Activated CD4-positive, alpha-beta T cell treated with anti-CD3 and anti-CD28 coated beads, Interleukin-2, amount 10 ng/mL, durations not matched to agents 7 days and 5 days (primary cell): ENCODE measurements at places on chromosomes 2 and 18. TPM values are rescaled to one million over a fixed set of nuclear protein-coding genes. Genes with fewer than 3 reads are reported as not detected.

The M1AP gene
- total RNA-seq, result not detected

The PIEZO2 gene
- not detected for total RNA-seq

DNA sequence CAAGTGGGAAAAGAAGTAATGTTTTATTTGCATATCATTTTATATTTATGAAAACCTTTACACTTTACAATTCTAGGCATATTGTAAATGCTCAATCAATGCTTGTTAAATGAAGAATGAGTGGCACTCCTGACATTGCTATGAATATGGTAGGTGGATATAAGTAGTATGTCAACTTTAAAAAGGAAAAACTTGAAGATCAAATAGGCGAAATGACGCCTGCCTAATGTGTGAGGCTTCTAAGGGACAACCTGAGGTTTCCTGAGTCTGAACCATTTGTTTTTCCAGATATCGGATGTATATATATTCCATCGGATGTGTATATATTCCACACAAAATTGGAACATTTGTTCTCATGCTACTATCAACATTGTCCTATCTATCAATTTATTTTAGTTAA lies 1.4 kb downstream of the STAT4 start:
- no peak for DNase-seq
- peaks cover 58% of the 10 kb centered on the region for H3K4me1 ChIP-seq
- peak overlapping the region; percentile 93 for H3K4me3 ChIP-seq

The TUBA4B gene
- not detected for total RNA-seq

- no peak for DNase-seq
- no peaks in the 10 kb centered on the region for H3K36me3 ChIP-seq
- H3K4me3 ChIP-seq, result no peak overlapping the region
- no peaks in the 10 kb centered on the region for H3K27me3 ChIP-seq
Observed at GRCh38 chr2:48415836-48416515, 114.0 kb upstream of the STON1 start.

DNA sequence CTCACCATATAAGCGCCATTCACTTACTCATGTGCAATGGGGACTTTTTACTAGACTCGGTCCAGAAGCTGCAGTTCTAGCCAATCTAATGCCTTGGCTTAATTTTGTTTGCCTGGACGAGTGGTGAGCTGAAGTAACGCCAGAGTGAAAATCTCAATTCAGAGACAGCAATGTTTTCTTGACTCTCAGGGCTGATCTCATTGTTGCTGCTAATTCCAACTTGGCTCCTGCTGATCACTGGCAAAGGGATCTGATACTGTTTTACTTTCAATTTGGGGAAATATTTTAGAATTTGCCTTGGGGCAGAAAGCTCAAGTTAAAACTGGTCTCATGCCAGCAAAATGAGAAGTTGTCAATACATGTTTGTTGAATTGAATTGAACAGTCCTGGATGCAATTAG lies 906.6 kb upstream of the CDH2 start:
- no peak for DNase-seq
- H3K27ac ChIP-seq, result no peak overlapping the region
- no peaks in the 10 kb centered on the region for H3K4me1 ChIP-seq
- no peaks in the 10 kb centered on the region for H3K27me3 ChIP-seq
- no peak overlapping the region for H3K4me3 ChIP-seq
- no peaks in the 10 kb centered on the region for H3K36me3 ChIP-seq

- no peaks in the 10 kb centered on the region for H3K4me1 ChIP-seq
- H3K36me3 ChIP-seq, result no peaks in the 10 kb centered on the region
- H3K4me3 ChIP-seq, result no peak overlapping the region
- no peak for DNase-seq
Observed at GRCh38 chr2:212941361-212941760, 210.1 kb downstream of the IKZF2 start.

- no peak overlapping the region for H3K4me3 ChIP-seq
- no peaks in the 10 kb centered on the region for H3K27me3 ChIP-seq
- peaks cover 13% of the 10 kb centered on the region for H3K4me1 ChIP-seq
- H3K27ac ChIP-seq, result no peak overlapping the region
Observed at GRCh38 chr2:238107525-238108422, 7.6 kb downstream of the ESPNL start.

The MRPS9 gene
- 23.7 TPM for total RNA-seq

- no peaks in the 10 kb centered on the region for H3K27me3 ChIP-seq
- peak overlapping the region; percentile 87 for H3K27ac ChIP-seq
- H3K4me3 ChIP-seq, result peak overlapping the region; percentile 73
Observed at GRCh38 chr2:3536682-3537632, 17.6 kb upstream of the ADI1 start.

DNA sequence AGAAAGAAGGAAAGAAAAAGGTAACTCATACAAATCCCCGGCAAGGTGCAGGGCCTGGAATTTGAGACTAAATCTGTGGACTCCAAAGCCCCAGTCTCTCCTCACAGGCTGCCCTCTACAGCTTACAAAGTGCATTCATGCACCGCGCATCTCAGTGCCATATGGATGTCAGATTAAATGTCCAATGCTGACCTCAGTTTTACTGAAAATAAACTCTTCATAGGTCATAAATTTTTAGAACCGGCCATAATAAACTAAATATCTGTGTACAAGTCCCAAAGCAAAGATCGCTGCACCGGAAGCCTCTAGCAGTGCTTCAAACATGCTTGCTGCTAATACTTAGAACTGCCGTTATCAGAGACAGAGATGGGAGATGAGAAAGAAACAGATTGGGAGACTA lies 17.7 kb downstream of the ST6GAL2 start:
- H3K36me3 ChIP-seq, result no peaks in the 10 kb centered on the region
- H3K4me3 ChIP-seq, result no peak overlapping the region
- H3K4me1 ChIP-seq, result no peaks in the 10 kb centered on the region
- H3K27me3 ChIP-seq, result no peaks in the 10 kb centered on the region
- no peak for DNase-seq

The IL1F10 gene
- not detected for total RNA-seq

The TMEM169 gene
- 3.0 TPM for total RNA-seq

DNA sequence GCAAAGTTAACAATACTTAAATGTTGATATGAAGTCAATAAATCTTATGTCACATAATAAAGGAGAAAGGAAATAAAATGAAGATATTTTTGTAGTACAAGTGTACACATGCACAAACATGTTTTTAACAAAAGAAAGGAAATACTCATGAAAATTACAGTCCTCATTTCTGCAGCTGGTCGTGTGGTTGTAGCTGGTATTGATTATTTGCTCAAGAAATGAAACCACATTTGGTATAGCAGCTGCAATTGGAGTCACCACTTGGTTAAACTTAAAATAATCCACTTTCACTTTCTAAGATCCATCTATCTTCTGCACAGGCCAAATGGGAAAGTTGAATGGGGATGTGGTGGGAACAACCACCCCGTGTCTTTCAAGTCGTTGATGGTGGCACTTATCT lies 580.5 kb upstream of the NRXN1 start:
- no peak overlapping the region for H3K27ac ChIP-seq
- DNase-seq, result no peak

The RIOK3 gene
- 55.4 TPM for total RNA-seq

DNA sequence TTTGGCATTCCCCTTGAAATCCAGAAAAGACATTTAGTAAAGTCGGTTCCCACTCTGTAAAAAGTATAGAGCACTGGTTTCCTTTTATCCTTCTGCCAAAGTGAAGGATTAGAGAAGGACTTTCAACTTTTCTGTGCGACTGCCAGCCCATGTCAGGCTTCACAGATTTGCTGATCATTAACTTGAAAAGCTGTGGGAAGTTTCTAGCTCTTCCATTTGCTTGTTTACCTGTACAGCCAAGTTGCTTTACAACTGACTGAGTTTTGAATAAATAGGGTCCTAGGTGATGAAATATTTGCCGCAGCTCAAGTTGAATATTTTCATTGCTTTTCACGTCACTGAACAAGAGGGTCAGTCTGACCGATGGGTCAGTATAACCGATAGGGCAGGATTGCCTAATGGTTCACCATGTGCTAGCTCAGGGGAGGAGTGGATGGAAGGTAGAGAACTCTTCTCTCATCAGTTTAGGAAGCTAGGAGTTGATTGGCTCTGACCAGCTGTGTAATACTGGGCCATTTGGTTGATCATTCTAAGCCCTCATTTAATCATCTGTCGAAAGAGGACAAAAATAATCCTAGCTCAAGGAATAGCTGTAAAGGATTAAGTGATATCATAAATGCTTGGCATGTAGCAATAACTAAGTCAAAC lies 30.4 kb downstream of the UPP2 start:
- H3K4me3 ChIP-seq, result no peak overlapping the region
- H3K27me3 ChIP-seq, result peaks cover 14% of the 10 kb centered on the region
- H3K27ac ChIP-seq, result no peak overlapping the region
- no peaks in the 10 kb centered on the region for H3K4me1 ChIP-seq
- H3K36me3 ChIP-seq, result no peaks in the 10 kb centered on the region

The TUBB8B gene
- total RNA-seq, result not detected

GRCh38 chr2:8125741-8126711 lies 555.8 kb upstream of the ID2 start:
- no peaks in the 10 kb centered on the region for H3K4me1 ChIP-seq
- no peaks in the 10 kb centered on the region for H3K36me3 ChIP-seq
- H3K4me3 ChIP-seq, result no peak overlapping the region
- no peak for DNase-seq
- H3K27ac ChIP-seq, result no peak overlapping the region

The ZRANB3 gene
- 7.4 TPM for total RNA-seq
